ENCODE measurements at places on chromosomes 11 and 22.

- no peak for DNase-seq
Observed at GRCh38 chr22:49521787-49522224, 305.9 kb downstream of the BRD1 start.

GRCh38 chr11:76680518-76681425 is 10.2 kb upstream of the LRRC32 start:
- no peak for DNase-seq

- DNase-seq: no peak
Observed at GRCh38 chr11:82907371-82907770, 5.8 kb downstream of the DDIAS start.

DNA sequence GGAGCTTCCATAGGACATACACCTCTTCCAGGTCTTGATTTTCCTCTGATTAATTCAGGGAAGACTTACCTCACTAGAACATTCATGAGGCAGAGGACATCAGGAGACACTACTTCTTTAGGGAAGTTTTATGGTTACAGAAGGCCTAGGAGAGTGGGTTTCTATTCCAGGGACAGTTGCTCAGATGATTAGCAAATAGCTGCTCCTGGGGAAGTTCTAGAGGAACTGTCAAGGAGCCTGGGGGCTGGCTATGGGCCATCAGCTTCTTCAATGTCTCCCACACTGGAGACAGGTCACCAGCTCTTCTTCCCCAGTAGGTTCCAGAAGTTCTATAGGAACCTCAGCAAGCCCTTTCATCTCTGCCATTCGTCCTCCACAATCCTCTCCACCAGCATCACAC is 11.5 kb upstream of the OR10A5 start:
- no peak for DNase-seq

GRCh38 chr11:80473562-80473961 is 1032.7 kb upstream of the TENM4 start:
- no peak for DNase-seq
